Natural killer cell (primary cell): ENCODE measurements at places on chromosomes 5 and 9.

- DNase-seq, result no peak
Measured at GRCh38 chr5:1779782-1780613, 19.6 kb downstream of the MRPL36 start.

GRCh38 chr5:92460505-92460904 is 1077.4 kb upstream of the ARRDC3 start:
- no peak for DNase-seq

- no peak for DNase-seq
Measured at GRCh38 chr5:180142824-180143610, 66.0 kb downstream of the RASGEF1C start.

- no peak for DNase-seq
Measured at GRCh38 chr9:94157050-94157801, 73.0 kb downstream of the PTPDC1 start.

- peak; percentile 45 for DNase-seq
Measured at GRCh38 chr9:133657120-133657661, 21.0 kb downstream of the DBH start.

DNA sequence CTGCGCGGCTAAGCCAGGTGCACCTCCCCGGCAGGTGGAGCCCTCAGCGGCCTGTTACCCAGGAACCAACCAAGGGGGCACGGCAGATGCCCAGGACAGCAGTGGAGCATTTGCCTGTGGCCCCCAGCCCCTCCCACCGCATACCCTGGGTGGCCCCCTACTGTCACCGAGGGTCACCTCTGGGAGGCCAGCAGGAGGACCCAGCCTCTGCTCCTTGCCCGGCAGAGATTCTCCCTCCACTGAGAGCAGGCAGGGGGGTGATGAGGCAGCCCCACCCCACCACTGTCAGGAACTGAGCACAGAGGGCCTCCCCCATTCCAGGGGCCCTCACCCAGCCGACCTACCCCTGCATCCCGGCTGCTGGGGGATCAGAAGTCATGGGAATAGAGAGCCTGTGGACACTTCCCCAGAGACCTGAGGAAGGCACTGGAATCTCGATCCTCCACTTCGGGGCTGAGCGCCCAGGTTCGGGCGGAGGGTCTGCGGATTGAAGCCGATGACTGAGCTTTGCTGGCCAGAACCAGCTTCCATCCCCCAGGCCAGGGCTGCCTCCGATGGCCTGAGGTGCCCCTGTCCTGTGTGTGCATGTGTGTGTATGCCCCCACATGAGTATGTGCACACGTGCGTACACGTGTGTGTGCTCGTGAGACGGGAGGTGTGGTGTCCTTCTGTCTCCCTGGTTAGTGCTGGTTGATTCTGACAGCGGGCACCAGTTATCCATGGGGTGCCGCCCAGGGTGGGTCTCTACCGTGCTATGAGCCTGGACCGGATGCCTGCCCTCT is at the start of gene QRFP:
Gene QRFP (minus strand): TSS at position 580 of the 782 bp plus-strand sequence. CDS start 2,974 bp downstream, outside the sequence.
- no peak for DNase-seq

DNA sequence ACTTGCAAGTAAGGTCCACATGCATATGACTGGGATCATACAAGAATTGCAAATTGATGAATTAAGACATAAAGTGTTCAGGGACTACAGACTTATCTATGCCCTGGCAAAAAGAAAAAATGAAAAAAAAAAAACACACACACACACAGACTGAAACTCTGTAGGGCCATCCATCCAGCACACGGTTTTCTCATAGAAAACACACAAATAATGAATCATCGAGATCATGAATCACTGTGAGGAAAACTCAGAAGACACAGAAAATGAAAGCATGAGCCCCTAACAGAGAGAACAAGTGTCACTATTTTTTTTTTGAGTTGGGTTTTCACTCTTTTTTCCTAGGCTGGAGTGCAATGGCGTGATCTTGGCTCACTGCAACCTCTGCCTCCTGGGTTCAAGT is 185.2 kb downstream of the IRX2 start:
- no peak for DNase-seq

- DNase-seq, result no peak
Measured at GRCh38 chr5:84628918-84629317, 244.2 kb upstream of the EDIL3 start.

- DNase-seq, result no peak
Measured at GRCh38 chr5:72434781-72435437, 72.3 kb downstream of the ZNF366 start.

GRCh38 chr9:127562841-127563401 is 49.2 kb upstream of the STXBP1 start:
- no peak for DNase-seq

GRCh38 chr9:137970098-137970497 is 92.5 kb downstream of the CACNA1B start:
- no peak for DNase-seq

GRCh38 chr9:19995619-19996018 is 206.8 kb upstream of the SLC24A2 start:
- no peak for DNase-seq

GRCh38 chr5:57416278-57416994 is 66.2 kb downstream of the ACTBL2 start:
- no peak for DNase-seq

DNA sequence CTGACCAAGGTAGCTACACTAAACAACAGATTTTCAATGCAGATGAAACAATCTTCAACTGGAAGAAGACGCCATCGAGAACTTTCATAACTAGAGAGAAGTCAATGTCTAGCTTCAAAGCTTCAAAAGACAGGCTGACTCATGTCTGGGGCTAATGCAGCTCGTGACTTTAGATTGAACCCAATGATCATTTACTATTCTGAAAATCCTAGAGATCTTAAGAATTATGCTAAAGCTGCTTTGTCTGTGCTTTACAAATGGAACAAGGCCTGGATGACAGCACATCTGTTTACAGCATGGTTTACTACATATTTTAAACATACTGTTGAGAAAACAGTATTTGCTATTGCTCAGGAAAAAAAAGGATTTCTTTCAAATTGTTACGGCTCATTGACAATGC is 54.9 kb downstream of the RICTOR start:
- no peak for DNase-seq

GRCh38 chr5:133938929-133939328 is 29.5 kb downstream of the C5orf15 start:
- no peak for DNase-seq

- no peak for DNase-seq
Measured at GRCh38 chr9:37200433-37201005, 80.1 kb downstream of the ZCCHC7 start.

DNA sequence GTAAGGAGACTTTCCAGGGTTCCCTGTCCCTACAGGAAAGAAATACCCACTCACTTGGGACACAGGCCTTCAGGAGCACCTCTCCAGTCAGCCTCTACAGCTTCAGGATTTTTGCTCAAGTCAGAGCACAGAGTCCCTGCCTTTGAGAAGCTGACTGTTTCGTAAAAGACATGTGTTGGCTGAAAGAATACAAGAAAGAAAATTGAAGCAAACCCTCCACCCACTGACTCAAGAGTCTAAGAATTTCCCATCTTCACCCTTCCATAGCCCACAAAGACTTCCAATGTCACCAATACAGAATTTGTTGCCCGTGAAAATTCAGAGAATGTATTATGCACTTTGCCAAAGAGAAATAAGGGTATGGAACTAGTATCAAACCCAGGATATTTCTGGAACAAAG is 53.0 kb upstream of the ZNF622 start:
- DNase-seq, result no peak

- DNase-seq, result no peak
Measured at GRCh38 chr9:75957116-75957515, 66.6 kb downstream of the PCSK5 start.

DNA sequence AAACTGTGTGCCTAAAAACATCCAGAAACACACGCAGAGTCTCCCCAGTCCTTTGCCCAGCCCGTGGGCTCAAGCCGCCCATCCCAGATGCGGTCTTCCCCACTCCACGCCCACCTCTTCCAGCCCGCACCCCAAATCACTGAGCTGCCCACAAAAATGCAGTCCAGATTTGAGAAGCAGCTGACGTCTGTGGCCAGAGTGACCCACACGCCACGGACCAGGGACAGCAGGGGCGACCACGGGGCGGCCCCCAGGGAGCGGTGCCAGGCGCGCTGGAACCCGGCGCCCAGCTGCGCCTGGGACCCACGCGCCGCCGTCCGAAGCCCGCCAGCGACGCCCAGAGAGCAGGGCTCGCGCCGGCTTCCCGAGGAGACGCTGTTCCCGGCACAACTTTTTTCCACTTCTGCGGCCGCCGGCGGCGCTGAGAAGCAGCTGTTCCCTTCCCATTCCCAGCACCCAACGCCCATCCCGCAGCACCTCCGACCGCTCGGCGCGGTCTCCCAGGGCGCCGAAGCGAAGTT is 674 bp downstream of the LHFPL2 start:
- DNase-seq, result no peak

- DNase-seq, result no peak
Measured at GRCh38 chr9:116539549-116539948, 147.6 kb upstream of the TRIM32 start.

DNA sequence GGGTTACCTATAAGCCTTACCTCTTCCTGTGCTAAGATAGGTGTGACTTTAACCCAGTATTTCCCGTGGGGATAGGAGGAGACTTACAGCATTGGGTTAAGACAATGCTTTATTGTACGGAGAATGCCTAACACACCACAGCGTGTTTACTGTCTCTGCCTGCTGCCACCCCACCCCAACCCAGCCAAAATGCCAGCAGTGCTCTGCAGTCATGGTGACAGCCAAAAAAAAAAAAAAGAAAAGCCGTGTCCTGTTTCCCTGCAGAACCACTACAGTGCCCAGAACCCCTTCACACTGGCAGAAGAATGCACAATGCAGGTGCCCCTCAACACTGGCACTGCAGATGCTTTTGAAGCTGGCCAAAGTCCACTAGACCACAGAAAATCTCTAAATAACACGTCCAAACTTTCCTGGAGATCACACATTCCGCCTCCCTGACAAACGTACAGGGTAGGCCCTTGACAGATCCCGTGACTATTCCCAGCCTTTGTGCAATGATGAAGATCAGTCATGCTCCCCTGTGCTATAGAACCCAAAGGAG is 102.2 kb downstream of the SERINC5 start:
- DNase-seq, result peak; percentile 58

GRCh38 chr5:166349046-166349445 is 1942.4 kb upstream of the WWC1 start:
- DNase-seq, result no peak

GRCh38 chr9:37566716-37567115 is 9.5 kb downstream of the FBXO10 start:
- DNase-seq, result no peak

DNA sequence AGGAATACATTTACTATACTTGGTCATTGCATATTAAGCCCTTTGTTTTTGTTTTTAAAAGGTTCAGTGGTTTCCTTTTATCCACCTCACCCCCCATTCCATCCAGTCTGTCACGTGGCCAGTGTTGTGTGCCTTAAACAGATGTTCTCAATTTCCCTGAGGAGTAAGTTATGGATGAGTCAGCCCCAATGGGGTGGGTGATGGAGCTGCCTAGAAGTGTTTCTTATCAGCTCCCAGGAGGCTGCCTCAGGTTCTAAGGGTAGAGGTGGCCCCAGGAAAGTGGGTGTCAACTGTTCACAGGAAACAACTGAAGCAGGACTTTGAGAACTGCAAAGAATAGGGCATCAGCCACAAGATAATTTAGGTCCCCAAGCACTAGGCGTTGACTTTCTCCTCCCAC is 41.1 kb downstream of the ACTBL2 start:
- no peak for DNase-seq

GRCh38 chr5:163105456-163105855 is 331.9 kb upstream of the CCNG1 start:
- DNase-seq, result no peak

DNA sequence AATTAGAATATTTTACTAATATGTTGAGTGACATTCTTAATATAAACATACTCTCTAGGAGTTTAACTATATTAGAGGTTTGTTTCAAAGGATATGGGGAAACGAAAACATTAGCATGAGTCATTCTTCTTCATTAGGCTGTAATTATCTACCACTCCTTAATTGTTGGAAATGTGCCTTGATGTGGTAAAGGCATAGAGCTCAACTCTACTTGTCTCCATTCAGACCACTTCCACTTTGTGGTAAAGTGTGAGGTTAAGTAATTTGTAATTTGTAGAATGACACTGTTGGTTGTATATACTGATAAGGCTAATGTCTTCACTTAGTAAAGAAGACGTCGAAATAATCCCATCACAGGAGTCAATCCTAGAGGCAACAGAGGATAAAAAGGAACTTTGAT is 58.1 kb downstream of the HAPLN1 start:
- no peak for DNase-seq

DNA sequence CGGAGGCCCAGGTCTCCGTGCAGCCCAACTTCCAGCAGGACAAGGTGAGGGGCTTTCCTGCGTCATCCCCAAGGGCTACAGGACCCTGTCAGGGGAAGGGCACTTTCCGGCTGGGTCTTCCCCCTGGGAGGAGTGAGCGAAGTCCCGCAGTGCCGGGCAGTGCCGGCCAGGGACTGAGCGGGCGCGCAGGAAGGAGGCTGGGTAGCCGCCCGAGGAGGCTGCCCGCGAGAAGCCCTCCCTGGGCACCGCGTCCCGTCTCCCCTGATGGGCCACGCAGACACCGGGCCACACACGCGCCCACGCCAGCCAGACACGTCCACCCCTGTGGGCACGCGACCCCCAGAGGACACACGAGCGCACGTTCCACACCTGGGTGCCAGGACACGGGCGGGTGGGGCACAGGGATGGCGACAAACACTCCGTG is 357 bp downstream of the PTGDS start:
- no peak for DNase-seq

DNA sequence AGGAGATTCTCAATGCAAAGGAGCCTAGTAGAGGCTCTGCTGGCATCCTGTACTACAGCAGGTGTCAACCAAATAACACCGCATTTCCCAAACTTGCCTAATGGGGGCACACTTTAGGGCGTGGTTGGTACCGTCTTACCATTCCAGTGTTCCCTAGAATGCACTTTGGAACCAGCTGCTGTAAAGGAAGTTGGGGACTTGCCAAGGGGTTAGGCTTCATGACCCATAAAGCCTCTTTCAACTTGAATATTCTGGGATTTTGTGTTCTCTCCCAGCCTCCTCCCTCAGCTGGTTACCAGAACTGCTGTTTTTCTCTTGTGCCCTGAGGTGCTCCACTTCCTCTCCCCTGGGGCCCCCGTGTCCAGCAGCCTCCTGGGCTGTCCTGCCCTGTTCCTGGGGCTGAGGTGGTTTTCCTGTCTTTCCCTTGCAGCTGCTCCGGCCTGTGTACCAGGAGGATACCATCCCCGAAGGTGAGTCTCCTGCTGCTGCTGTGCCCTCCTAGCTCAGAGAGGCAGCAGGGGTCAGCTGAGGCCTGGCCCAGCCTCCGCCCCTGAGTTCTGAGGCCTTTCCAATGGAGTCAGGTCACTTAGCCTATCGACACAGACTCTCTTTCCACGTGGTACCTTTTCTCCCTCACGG is 44.7 kb downstream of the RGS3 start:
- no peak for DNase-seq

- DNase-seq, result no peak
Measured at GRCh38 chr5:55920784-55921183, 69.6 kb downstream of the IL31RA start.

- no peak for DNase-seq
Measured at GRCh38 chr5:111756581-111757354, at the start of gene NREP. TSS of gene NREP (minus strand) at chr5:111757194. CDS start at chr5:111755772, 1,422 bp downstream.

DNA sequence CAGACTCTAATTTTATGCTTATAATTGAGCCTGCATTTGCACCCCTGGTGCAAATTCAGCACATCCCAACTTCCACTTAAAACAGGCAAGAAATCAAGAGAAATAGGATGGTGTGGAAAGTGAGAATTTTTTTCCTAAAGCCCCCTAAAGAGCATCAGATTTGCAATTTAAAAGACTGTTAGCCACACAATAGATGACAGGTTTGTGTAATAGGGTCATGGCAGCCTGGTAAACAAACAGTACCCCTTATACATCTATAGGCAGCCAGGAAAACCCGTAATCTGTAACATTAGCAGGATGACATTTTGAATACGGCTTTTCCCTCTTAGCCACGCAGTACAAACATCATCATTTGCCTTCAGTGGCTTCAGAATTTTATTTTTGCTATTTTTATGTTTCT is 17.2 kb downstream of the EBF1 start:
- no peak for DNase-seq
